Transverse colon (tissue), 4 donors: ENCODE measurements at places on chromosomes 7 and 10. TPM values are rescaled to one million over a fixed set of nuclear protein-coding genes. Genes with fewer than 3 reads are reported as not detected.

DNA sequence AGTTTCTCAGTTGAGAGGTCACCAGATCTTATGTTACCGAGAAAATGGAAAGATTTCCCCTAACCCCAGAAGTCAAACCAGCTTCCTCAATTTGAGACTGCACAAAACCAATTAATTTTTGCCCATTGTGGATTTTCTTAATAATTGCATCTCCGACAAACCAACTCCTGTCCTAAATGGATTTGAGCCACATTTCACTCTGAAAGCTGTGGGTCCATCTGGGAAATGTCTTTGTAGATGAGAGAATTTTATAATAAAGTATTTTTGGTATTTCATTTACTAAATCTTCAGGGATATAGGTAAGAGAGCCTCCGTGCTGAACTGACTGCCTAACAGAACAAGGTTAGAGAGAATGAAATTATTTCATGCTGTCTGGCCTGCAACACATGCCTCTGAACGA, 99.7 kb upstream of the PDCD4 start:
- no peak for DNase-seq

- DNase-seq, result peak; percentile 18
These were observed 42.6 kb upstream of the CC2D2B start for GRCh38 chr10:95864906-95865813.

Gene SLC16A12
- total RNA-seq, result 7.6 TPM

- DNase-seq, result no peak
These were observed 22.5 kb downstream of the CAV1 start for GRCh38 chr7:116547347-116547746.

Gene ZWINT
- total RNA-seq, result 21.9 TPM

Gene MTG1
- 26.5 TPM for total RNA-seq
